Activated CD4-positive, alpha-beta T cell treated with anti-CD3 and anti-CD28 coated beads for 4 hours (primary cell): ENCODE measurements at places on chromosomes 12 and 14.

DNA sequence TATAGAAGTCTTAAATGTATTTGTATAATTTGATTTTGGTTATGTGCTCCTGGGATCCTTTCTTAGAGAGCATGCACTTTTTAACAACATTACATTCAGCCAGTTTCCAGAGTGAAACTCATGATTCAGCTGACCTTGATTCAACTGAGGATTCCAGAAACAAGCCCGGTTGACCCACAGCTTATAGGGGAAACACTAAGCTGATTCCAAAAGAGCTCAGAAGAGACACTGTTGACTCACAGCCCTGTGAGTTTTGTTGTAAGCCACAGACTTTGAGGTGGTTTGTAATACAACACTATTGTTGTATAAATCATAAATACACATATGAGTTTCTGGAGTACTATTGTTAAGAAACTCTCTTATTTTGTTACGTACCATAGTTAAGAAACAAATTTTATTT, 133.8 kb upstream of the MGAT4C start:
- DNase-seq: no peak

GRCh38 chr14:22850944-22851764, 14.8 kb downstream of the MMP14 start:
- DNase-seq: no peak

- peak; percentile 59 for DNase-seq
Measured at GRCh38 chr12:4164559-4165558, 108.7 kb upstream of the CCND2 start.

GRCh38 chr12:103751600-103751999, 89.4 kb downstream of the NT5DC3 start:
- no peak for DNase-seq

- DNase-seq: no peak
Measured at GRCh38 chr12:5051334-5051733, 7.7 kb downstream of the KCNA5 start.

GRCh38 chr14:23042162-23042965, at the start of gene PSMB11:
Gene PSMB11, plus strand, starts transcription at chr14:23042212. Its CDS starts 14 bp downstream, at chr14:23042226.
- no peak for DNase-seq

DNA sequence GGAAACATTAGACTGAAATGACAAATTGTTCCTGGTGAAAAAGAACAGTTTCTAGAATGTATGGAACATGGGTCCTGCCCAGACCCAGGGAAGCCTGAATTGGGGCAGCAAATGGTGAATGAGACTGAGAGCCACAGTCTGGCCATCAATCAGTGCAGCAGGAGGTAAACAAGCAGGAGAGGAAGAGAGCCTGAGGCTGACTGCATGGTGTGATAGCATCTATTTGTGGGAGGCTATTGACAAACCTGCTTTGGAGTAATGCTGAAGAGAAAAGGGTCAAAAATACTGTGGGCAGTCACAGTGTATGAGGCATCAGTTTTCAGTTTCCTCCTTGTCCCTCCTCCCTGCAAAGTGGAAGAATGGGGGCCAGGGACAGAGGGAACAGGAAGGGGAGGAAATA, 136.8 kb downstream of the ANKS1B start:
- no peak for DNase-seq

- no peak for DNase-seq
Measured at GRCh38 chr12:47900131-47901062, 4.4 kb downstream of the VDR start.
